ENCODE measurements at places on chromosomes 4 and X.

DNA sequence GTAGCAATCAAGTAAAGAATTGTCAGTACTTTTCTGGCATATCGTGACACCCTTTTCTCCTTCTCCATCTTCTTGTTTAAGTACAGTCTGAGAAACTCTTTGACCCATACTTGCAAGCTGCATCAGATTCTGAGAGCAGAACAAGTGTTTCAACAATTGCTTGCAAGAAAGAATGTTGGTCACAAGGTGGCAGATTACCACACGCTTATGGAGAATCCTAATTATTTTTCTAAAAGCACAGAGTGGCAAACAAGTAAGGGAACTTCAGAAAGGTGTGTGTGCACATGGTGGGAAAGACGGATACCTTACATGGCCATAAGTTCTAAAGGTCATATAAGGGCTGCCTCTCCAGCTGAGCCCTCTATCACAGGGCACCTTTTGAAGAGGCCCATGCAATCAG lies 136.4 kb upstream of the FGF13 start:
- no peak for DNase-seq

DNA sequence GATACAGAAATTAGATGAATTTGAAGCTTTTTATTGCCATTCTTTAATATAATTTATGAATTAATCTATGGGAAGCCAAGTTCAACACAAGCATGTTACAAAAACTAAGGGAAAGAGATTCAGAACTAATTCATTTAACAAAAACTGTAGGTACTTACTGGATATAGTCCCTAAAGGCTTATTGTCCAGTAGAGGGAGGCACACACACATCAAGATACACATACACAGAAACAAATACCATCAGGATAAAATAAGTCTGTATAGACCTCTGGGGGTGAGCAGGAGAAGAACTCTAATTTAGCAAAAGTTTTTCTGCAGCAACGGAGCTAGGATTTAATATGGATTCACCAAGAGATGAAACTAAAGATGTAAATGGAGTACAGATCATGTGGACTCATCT lies 83.0 kb upstream of the IL13RA1 start:
- DNase-seq: no peak

DNA sequence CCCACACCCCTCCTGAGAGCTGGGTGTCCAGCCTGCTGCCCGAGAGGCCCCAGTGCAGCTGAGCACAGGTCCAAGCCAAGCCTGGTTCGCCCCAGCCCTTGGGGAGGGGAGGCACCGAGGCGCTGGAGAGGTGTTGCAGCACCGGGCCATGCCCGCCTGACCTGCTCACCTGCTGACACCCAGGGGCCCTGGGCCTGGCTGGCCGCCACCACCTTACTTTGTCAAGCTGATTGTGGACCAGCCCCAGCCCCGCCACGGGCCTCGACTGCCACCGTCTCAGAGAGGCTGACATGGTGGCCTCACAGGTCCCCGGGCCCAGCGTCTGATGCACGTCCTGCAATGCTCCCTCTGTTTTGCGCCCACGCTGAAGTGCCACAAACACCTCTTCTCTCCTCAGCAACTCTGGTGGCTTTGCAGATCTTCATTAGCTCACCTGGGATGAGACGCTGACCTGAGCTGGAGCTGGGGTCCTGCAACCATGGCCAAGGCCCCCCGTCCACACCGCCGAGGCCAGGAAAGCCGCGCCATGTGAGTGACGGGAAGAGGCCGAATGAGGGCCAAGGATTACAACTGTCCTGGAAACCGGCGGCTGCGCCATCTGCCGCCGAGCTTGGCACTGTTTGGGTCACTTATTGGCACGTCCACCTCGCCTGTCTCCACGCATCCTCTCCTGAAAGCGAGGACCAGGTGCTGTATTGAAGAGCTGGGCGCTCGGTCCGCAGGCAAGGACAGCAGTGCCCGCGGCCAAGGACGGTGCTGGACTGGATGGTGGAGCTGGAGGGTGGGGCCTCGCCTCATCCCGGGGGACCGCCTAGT lies 7.6 kb downstream of the CPLX1 start:
- no peak for DNase-seq

DNA sequence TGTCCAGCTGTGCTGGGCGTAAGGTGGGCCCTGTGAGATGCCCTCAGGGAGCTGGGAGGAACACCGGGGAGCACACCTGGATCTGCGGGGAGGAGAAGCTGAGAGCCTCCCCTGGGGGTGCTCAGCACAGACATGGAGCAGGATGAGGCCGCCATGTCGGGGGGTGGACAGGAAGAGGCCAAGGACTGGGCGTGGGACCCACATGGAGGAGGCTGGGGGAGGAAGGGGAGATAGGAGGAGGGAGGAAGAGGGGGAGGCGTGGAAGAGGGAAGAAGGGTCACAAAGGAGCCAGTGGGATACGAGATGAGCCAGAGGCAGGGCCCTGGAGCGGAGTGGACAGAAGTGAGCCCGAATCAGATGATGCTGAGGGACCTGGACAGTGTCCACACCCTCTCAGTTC lies 66.3 kb downstream of the ZFYVE28 start:
- no peak for DNase-seq

GRCh38 chr4:138655985-138656384 lies 359.6 kb upstream of the NOCT start:
- no peak for DNase-seq

DNA sequence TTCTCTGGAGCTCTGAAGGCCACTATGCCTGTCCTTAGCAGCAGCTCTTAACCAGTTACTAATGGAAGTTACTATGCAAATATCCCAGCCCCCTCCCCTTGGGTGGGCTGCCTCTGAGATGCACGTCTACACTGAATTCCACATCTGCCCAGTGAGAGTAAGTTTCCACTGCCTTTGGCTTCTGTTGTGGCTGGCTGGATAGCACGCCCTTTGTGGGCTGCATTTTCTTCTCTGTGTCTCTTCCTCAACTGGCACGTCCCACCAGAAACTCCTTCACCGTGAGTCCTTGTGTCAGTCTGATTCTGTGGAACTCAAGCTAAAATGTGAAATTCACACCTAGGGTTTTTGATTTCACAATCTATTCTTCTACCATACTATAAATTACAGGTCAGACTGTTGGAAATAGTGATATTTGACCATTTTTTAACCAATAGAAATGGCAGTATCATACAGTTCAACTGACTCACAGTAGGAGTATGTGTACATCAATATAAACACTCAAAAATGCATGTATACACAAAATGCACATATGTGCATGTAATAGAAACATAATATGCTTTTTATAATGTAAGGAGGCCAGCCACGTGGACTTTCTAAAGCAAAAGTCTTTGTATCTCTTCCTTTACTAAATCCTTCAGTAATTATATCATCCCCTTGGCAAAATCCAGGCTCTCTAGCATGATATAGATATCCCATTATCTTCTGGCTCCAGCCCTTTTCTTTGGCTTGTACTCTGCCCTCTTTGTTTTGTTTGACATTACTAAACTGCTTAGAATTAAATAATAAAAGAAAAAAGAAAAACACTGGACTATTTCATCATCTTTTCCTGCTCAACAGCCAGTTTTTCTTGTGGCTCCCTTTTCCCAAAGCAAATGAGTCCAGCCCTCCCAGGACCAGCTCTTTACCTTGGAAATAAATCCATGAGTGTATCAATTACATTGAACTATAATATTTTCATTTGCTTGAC lies 33.2 kb upstream of the LDB2 start:
- no peak for DNase-seq

DNA sequence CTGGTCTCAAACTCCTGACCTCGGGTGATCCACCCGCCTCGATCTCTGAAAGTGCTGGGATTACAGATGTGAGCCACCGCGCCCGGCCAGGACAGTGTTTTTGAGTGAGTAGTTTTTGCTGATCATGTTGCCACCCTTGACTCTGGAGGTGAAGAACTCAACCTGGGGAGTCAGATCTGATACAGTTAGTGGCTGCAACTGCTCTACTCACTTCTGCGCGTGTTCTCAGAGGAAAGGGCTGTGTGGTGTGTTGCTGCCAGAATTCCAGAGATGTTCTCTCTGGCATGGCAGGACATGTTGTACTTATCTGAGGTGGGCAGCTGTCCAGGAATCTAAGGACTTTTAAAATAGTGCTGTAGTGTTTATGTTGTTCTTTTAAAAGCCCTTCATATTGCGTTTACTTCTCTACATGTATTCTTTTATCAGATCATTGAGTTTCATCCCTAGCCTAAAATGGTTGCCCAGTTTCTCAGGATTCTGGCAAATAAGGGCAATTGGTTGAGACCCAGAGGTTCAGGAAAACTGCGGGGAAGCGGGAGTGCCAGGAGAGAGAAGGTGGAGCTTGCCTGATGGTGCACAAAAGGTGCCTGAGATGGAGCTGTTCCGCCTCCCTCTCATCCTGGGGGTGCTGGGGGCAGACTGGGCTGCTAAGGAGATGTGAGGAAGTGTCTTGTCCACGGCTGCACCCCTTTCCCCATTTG lies 97.7 kb downstream of the ARHGAP10 start:
- DNase-seq: no peak

GRCh38 chr4:168057412-168057811 lies 34.9 kb upstream of the ANXA10 start:
- DNase-seq: no peak

- no peak for DNase-seq
These were observed 79.4 kb downstream of the SYNPO2 start for GRCh38 chr4:118968005-118968404.

DNA sequence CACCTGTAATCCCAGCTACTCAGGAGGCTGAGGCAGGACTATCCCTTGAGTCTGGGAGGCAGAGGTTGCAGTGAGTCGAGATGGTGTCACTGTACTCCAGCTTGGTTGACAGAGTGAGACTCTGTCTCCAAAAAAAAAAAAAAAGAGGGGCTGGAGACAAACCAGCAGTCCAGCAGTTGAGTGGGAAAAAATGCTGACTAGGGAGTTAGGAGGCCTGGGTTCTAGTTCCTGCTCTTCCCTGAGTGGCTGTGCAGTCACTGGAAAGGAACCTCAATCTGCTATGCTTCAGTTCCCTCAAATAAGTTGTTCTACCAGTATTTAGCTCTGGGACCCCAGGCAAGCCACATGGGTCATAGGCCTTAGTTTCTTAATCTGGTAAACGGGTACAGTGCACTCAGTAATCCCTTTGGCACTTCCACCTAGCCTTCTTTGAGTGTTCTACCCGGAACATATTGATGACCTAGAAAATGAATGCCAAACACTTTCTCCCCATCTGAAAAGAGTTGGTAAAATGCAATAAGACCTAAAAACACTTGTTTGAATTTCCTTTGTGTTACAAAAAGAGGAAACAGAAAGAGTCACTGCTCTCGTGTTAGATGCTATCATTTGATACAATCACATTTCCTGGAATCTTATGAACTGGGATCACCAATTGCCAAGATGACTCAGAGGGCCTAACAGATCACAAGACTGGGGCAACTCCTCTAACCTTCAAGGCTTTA lies 99.3 kb upstream of the EGFL6 start:
- no peak for DNase-seq

GRCh38 chrX:143694885-143695284 lies 25.7 kb downstream of the SPANXN2 start:
- no peak for DNase-seq

DNA sequence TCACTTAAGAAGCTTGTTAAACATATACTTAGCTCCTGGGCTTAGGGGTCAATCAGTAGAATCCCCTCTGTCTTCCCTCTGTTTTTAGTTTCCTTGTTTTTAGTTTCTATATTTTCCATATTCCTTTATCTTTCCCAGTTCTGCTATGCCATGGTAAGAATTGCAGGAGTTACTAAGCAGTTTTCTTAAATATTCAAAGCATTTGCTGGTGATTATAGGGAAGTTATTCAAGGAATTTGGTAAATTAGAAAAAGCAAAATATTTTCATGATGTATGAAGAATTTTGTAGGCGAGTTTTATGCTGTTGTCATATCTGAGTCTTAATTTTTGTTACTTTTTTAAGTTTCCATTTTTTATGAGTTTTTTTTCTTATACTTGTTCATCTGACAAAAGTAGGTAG lies 91.6 kb upstream of the NUDT6 start:
- no peak for DNase-seq
